ENCODE measurements at places on chromosomes 7 and 10.
A peak's percentile ranks its signal among the peaks of the same experiment; 100 is the strongest.

DNA sequence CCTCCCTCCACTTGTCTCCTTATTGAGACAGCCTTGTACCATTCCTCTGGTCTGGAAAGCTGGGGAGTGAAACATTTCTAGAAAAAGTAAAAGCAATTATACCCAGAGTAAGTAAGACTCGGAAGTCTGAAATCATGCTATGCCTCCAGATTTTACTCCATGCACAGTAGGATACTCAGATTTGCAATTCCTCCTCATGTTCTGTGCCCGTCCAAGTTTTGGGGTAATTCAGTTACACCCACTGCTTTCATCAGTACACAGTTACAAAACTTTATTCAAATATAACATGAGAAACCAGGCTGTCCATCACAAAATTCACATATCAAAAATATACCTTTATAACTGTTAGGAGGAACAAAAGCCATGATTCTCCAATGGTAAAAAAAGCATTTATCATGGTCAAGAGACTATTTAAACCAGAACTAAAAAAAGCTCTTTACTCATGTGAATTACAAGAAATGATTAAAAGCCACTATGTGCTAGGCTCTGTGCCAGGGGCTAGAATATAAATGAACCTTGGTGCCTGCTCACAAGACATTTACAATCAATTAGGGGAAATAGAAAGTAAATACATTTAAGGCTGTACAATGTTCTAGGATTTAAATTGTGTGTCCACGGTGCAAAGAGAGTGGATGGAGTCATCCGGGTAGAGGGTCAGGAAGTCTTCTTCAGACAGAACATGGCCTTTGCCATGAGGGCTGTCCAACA lies 320.2 kb downstream of the ELMO1 start:
- no peak overlapping the region for H3K4me3 ChIP-seq
- DNase-seq: no peak
- H3K27ac ChIP-seq: no peak overlapping the region
- no peaks in the 10 kb centered on the region for H3K27me3 ChIP-seq

- peaks cover 19% of the 10 kb centered on the region for H3K27me3 ChIP-seq
- H3K4me3 ChIP-seq: no peak overlapping the region
- no peak for DNase-seq
- no peaks in the 10 kb centered on the region for H3K4me1 ChIP-seq
- H3K36me3 ChIP-seq: no peaks in the 10 kb centered on the region
- no peak overlapping the region for H3K27ac ChIP-seq
Measured at GRCh38 chr10:47067949-47068940, 157.0 kb downstream of the PTPN20 start.

DNA sequence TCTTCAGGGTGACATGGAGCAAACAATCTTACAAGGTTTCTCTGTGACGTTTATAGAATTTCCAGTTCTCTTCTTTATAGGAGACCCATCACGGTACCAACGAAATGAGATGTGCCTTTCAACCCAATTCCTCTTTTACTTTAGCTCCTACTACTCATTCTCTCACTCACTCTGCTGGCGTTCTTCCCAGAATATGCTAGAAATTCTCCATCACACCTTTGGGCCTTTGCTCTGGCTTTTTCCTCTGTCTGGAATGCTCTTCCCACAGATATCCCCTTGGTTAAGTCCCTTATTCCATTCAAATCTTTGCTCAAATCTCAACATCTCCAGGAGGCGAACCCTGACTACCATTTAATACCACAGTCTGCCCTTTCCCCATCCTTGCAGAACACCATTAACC lies 39.0 kb downstream of the SEMA3C start:
- H3K4me3 ChIP-seq: no peak overlapping the region
- no peaks in the 10 kb centered on the region for H3K36me3 ChIP-seq
- H3K27ac ChIP-seq: no peak overlapping the region

- peaks cover 12% of the 10 kb centered on the region for H3K36me3 ChIP-seq
- no peak for DNase-seq
- no peak overlapping the region for H3K4me3 ChIP-seq
- no peaks in the 10 kb centered on the region for H3K4me1 ChIP-seq
- H3K27me3 ChIP-seq: peaks cover 15% of the 10 kb centered on the region
- no peak overlapping the region for H3K27ac ChIP-seq
Measured at GRCh38 chr7:146119002-146119401, 2.4 kb downstream of the CNTNAP2 start.

- peaks cover 32% of the 10 kb centered on the region for H3K4me1 ChIP-seq
- DNase-seq: no peak
- peak overlapping the region; percentile 47 for H3K27ac ChIP-seq
- no peaks in the 10 kb centered on the region for H3K27me3 ChIP-seq
- no peak overlapping the region for H3K4me3 ChIP-seq
Measured at GRCh38 chr10:113709221-113709838, 29.6 kb downstream of the CASP7 start.

DNA sequence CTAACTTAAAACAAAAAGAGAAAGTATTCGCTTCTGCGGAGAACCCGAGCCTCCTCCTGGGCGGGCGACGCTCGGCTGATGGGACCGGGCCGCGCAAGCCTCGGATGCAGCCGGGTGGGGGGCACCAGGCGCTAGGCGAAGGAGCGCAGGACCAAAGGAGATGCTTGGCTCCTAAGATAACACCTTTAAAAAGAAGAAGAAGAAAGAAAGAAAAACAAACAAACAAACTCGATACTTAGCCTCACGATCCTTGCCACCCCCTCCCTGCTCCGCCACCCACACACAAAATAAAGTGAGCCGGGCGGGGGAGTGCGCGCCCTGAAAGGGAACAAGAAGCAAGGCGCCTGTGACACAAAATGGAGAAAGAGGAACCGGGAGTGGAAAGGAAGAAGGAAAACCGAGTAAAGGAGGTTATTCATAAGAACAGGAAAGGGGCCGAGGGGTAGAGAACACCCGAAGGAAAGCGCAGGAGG lies 34.0 kb upstream of the EBLN1 start:
- DNase-seq: no peak
- peaks cover 12% of the 10 kb centered on the region for H3K4me1 ChIP-seq
- H3K4me3 ChIP-seq: peak overlapping the region; percentile 97
- H3K27ac ChIP-seq: peak overlapping the region; percentile 89

DNA sequence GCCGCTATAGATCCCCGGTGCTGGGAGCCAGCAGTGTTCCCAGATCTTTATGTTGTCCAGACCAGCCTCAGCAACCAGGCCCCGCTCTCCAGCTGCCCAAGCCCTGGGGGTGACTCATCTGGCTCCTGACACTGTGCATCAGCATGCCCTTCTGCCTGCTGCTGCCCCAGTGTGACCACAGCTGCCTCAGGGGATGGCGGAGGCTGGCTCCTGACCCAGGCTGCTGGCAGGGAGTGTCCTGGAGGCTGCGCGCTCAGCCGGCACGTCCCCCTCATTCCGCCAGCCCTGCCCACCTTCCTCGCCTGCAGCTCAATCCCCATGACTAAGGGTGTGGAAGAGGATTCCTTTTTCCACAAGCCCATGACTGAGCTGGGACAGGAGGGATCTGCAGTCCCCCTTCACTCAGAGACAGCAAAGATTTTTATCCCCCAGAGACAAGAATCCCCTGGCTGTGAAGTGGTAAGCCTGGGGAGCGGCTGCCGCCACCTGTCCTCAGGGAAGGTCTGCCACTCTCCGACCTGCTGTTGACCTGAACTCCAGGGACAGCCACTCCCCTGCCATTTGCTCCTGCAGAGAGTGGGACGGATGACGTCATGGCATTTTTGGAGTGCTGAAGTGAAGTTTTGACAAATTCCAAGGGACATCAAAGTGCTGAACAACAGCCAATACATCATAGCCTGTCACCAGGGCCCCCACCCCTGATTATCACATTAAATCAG lies 182.8 kb upstream of the BMPER start:
- H3K27ac ChIP-seq: no peak overlapping the region
- no peak overlapping the region for H3K4me3 ChIP-seq
- H3K36me3 ChIP-seq: no peaks in the 10 kb centered on the region
- DNase-seq: no peak
- no peaks in the 10 kb centered on the region for H3K27me3 ChIP-seq

- H3K36me3 ChIP-seq: peaks cover 17% of the 10 kb centered on the region
- no peak overlapping the region for H3K27ac ChIP-seq
- no peak overlapping the region for H3K4me3 ChIP-seq
- no peaks in the 10 kb centered on the region for H3K27me3 ChIP-seq
- H3K4me1 ChIP-seq: no peaks in the 10 kb centered on the region
- DNase-seq: no peak
Measured at GRCh38 chr10:111338035-111338434, 261.2 kb downstream of the ADRA2A start.

DNA sequence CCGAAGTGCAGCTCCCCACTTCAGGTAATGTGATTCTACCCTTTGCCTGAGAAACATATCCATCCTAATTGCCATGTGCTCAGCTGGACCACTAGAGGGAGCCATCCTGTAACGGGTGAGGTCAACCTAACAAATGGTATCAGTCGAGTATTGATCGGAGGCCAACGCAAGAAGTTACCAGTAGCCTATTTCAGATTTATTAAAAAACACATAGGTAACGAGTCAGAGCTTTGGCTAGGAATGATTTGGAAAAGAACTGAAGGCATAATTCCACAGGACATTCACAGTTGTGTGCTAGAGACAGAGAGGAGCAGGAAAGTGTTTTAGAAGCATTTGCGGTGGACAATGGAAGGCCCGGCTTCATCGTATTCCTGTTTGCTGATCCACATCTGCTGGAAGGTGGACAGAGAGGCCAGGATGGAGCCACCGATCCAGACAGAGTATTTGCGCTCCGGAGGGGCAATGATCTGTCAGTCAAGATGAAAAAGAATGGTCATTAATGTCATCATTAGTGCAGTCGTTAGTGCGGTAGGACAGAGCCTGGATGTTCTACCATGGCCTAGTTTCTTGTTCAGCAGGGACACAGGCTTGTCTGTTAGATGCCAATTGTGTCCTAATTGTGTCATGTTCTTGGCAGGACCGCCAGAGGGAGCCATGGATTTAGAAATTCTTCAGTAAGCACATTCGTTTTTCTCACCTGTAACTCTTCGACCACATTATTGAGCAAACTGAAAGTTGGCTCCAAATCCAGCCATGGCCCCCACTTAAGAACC lies 17.5 kb downstream of the ACTA2 start:
- H3K4me3 ChIP-seq: peak overlapping the region; percentile 50
- no peaks in the 10 kb centered on the region for H3K36me3 ChIP-seq
- H3K27me3 ChIP-seq: no peaks in the 10 kb centered on the region
- peak overlapping the region; percentile 64 for H3K27ac ChIP-seq
- peak; percentile 79 for DNase-seq

DNA sequence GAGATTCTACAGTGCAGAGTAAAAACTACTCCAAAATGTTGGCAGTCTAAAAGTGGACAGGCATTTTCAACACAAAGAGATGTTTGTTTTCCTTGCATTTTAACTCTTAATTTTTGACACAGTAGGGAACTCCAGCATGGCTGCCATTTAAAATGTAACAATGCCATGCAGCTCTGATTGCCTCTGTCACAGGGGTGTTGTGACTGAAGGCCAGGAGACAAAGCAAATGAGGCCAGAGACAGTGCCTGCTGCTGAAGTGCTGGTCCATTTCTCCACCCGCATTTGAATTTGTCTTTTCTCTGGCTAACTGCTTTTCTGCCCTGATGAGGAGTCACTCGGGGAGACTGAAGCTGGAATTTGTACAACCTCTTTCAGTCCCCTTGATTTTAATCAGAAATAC lies 710.6 kb upstream of the GALNT17 start:
- H3K27me3 ChIP-seq: peaks cover 2% of the 10 kb centered on the region
- no peaks in the 10 kb centered on the region for H3K4me1 ChIP-seq
- no peak for DNase-seq
- no peak overlapping the region for H3K4me3 ChIP-seq

- peaks cover 11% of the 10 kb centered on the region for H3K36me3 ChIP-seq
- H3K4me1 ChIP-seq: no peaks in the 10 kb centered on the region
- H3K4me3 ChIP-seq: no peak overlapping the region
- H3K27me3 ChIP-seq: peaks cover 15% of the 10 kb centered on the region
- H3K27ac ChIP-seq: no peak overlapping the region
Measured at GRCh38 chr10:34091635-34092195, 723.4 kb downstream of the PARD3 start.
